ENCODE measurements at places on chromosomes 16 and 17.

- no peak for DNase-seq
- no peaks in the 10 kb centered on the region for H3K27me3 ChIP-seq
- H3K4me1 ChIP-seq = no peaks in the 10 kb centered on the region
- no peaks in the 10 kb centered on the region for H3K36me3 ChIP-seq
Observed at GRCh38 chr17:27620721-27621120, 10.3 kb upstream of the LGALS9 start.

GRCh38 chr17:17384291-17384615, 81.1 kb downstream of the NT5M start:
- H3K36me3 ChIP-seq = no peaks in the 10 kb centered on the region
- no peak overlapping the region for H3K27ac ChIP-seq
- DNase-seq = no peak
- no peak overlapping the region for H3K4me3 ChIP-seq
- H3K4me1 ChIP-seq = peaks cover 21% of the 10 kb centered on the region

GRCh38 chr16:52073024-52073423, 473.9 kb downstream of the TOX3 start:
- no peak for DNase-seq
- no peaks in the 10 kb centered on the region for H3K4me1 ChIP-seq
- H3K4me3 ChIP-seq = no peak overlapping the region
- H3K27me3 ChIP-seq = no peaks in the 10 kb centered on the region
- H3K36me3 ChIP-seq = no peaks in the 10 kb centered on the region

DNA sequence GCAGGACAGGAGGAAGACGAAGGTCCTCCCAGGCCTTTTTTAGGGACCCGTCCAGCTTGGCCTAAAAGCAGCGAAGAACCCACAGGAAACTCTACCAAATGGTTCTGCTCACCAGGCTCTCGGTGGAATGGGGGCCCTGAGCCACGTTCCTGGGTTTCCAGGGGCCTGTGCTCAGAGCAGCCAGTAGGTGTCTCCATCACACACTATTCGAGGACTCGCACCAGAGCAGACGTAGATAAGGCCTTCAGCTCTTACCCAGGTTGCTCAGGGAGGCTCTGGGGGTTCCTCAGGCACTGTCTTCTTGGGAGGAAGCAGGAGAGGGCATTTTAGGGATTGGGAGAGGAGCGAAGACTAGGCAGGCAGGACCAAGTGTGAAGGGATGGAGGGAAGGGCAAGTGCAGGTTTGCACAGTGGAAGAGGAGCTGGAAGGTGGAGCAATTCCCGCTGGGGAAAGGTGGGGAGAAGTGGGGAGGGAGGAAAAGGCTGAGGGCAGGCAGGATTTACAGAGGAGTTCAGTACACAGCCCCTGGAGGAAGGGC, 157.1 kb downstream of the RGS9 start:
- no peaks in the 10 kb centered on the region for H3K27me3 ChIP-seq
- H3K27ac ChIP-seq = no peak overlapping the region
- no peak overlapping the region for H3K4me3 ChIP-seq
- no peaks in the 10 kb centered on the region for H3K36me3 ChIP-seq
- peak; percentile 40 for DNase-seq

DNA sequence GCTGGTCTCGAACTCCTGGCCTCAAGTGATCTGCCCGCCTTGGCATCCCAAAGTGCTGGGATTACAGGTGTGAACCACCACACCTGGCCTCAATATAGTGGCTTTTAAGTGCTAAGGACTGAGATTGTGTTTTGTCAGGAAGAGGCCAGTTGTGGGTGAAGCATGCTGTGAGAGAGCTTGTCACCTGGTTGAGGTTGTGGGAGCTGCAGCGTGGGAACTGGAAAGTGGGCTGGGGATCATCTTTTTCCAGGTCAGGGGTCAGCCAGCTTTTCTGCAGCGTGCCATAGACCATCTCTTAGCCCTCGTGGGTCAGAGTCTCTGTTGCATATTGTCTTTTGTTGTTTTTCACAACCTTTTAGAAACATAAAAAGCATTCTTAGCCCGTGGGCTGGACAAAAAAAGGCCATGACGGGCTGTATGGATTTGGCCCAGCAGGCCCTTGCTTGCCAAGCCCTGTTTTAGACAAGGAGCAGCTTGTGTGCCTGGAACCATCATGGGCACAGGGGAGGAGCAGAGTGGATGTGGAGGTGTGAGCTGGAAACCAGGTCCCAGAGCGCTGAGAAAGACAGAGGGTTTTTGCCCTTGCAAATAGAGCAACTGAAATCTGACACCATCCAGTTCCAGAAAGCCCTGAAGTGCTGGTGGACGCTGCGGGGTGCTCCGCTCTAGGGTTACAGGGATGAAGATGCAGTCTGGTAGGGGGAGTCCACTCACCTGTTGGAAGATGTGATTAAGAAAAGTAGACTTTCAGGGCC, 5.5 kb downstream of the BIRC5 start:
- no peaks in the 10 kb centered on the region for H3K36me3 ChIP-seq
- no peak overlapping the region for H3K27ac ChIP-seq
- no peak overlapping the region for H3K4me3 ChIP-seq
- no peak for DNase-seq
- peaks cover 9% of the 10 kb centered on the region for H3K4me1 ChIP-seq
- H3K27me3 ChIP-seq = no peaks in the 10 kb centered on the region

- DNase-seq = no peak
- H3K36me3 ChIP-seq = no peaks in the 10 kb centered on the region
- H3K4me3 ChIP-seq = no peak overlapping the region
- peaks cover 36% of the 10 kb centered on the region for H3K4me1 ChIP-seq
- no peaks in the 10 kb centered on the region for H3K27me3 ChIP-seq
Observed at GRCh38 chr17:81573794-81574642, 21.9 kb upstream of the FAAP100 start.

DNA sequence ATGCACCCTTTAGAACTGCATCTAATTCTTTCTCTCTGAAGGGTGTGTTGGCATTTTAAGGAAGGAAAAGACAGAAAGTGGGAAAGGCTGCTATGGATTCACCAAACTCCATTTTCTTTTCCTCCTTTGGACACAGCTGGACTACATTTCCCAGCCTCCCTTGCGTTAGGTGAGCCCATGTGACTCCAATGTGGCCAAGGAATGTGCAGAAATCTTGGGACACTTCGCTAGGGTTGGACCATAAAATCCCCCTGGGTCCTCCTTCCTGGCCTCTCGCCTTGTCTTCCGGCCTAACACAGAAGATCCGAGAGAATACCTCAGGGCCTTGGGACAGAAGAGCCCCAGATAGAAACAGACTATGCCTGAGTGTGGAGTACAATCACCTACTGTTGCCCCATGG, 56.3 kb downstream of the ABCC12 start:
- DNase-seq = no peak
- H3K27ac ChIP-seq = no peak overlapping the region
- H3K36me3 ChIP-seq = no peaks in the 10 kb centered on the region
- H3K4me3 ChIP-seq = no peak overlapping the region
- no peaks in the 10 kb centered on the region for H3K27me3 ChIP-seq

Measured in PC-9 (cell line).